NCI-H1417 (cell line): ENCODE measurements at places on chromosomes 6 and 20.

DNA sequence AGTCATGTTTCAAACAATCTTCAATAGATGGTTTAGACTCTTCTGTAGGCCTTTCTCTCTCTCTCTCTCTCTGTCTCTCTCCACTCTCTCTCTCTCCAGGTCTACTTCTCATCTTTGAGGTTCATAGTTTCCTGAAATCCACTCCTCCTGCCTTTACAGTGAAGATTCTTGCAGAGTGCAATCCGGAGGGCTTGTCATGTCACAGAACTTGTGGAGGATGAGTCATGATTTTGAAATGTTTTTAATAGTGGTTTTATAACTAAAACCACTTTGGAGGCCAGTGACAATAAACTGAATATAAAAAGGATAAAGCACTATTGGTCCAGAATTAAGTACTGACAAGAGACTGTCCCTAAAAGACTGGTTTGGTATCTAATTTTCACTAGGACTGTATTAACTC lies 156.3 kb downstream of the KIF6 start:
- DNase-seq: no peak

- DNase-seq: no peak
These were observed 333.2 kb upstream of the JARID2 start for GRCh38 chr6:14912706-14913105.

GRCh38 chr20:47544240-47544639 lies 42.6 kb downstream of the NCOA3 start:
- no peak for DNase-seq

GRCh38 chr6:170152989-170153388 lies 137.9 kb downstream of the DLL1 start:
- peak; percentile 88 for DNase-seq

DNA sequence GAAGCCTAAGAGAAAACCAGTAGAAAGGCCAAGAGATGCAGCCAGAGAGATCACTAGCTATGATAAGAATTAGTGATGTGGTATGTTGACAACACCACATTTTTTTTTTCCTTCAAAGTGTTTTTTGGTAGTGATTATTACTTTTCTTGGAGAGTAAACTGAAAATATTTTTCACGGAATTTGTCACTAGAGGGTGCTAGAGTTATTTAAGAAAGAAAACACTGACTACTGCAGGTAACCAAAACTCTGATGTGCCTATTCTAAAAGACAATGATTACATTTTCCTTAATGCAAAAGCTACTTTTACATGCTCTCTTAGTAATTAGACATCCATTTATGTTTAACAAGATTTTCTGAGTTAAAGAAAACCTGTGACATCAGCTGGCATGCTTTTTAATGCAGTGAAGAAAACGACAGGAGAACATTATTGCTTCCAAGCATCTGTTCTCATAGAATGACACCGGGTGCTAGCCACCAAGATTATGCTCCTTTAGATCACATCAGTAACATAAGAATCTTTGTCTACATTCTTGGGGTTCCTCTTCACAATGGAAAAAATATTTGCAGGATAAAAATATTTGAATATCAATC lies 28.8 kb downstream of the RWDD2A start:
- DNase-seq: peak; percentile 64

- no peak for DNase-seq
These were observed 682.0 kb downstream of the GRIK2 start for GRCh38 chr6:102075539-102075938.

DNA sequence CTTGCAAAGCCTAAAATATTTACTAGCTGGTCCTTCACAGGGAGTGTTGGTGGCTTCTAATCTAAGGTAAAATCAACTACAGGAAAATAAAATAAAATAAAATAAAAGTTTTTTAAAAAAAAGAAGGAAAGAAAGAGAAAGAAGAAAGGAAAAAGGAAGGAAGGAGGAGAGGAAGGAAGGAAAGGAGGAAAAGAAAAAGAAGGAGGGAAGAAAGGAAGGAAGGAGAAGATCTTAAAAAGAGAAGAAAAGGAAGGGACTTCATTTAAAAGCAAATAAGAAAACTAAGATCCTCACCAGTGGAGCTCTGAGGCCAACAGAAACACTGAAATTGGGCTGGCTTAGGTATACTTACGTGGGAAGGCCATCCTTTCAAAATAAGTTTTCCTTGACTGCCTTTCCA lies 178.4 kb downstream of the TSHZ2 start:
- no peak for DNase-seq

GRCh38 chr6:46061497-46061896 lies 45.8 kb upstream of the CLIC5 start:
- DNase-seq: no peak

DNA sequence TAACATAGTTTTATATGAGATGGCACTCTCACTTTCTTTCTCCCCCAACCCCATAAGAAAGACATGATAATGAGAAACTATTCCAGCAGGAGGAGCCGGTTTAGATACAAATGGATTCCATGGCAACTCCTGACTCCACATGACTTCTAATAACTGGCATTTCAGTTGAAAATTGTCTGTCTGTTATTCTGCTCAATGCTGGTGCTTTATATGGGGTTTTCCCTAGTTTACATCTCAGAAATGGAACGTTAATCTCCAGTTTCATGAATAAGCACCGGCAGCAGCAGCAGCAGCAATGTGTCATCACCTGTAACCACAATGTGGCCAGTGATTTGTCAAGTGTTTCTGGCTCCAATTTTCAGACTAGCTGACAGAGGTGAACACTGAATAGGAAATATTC lies 8.0 kb upstream of the SIM1 start:
- DNase-seq: peak; percentile 3

- no peak for DNase-seq
These were observed 31.7 kb upstream of the MAS1L start for GRCh38 chr6:29519291-29520010.

DNA sequence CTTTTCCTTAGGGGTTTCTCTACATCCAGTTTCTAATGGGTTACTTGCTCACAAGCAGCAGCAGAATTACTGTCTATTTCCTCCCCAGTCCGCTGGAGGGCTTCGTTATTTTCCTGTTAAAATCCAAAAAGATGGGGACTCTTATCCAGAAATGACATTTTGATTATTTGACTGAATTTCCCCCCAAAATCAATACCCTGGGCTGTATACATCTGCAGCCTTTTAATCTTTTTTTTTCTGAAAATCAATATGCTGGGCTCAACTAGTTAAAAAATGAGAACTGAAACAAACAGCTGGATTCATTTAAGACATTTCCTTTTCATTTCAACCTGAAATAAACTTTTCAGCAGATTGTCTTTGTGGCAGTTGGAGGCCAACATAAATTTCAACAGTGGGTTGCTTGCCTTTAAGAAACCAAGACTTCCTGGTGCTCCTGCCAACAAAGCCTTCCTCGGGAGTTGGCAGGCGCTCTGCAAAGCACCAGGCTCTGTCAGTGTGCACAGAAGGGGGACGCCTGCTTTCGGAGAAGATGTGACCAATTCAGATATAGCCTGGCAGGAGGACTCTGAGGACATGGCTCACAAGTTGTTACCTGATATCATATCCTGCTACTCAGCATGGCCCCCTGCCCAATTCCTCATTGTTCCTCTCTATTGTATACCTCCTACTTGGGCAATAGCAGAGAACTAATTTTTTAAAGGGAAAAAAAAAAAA lies 204.7 kb upstream of the ARG1 start:
- DNase-seq: peak; percentile 74

DNA sequence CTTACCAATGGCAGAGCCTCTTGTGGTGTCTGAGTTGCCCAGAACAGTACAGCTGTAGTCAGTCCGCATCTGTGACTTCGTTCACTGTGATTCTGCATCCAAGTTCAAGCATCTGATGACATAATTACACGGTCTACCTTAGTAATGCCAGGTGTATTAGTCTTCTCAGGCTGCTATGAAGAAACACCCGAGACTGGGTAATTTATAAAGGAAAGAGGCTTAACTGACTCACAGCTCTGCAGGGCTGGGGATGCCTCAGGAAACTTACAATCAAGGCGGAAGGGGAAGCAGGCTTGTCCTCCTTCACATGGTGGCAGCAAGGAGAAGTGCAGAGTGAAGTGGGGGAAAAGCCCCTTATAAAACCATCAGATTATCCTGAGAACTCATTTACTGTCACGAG lies 163.9 kb upstream of the SULF2 start:
- DNase-seq: no peak

- DNase-seq: no peak
These were observed 155.4 kb downstream of the SYCP2 start for GRCh38 chr20:59777814-59778575.

DNA sequence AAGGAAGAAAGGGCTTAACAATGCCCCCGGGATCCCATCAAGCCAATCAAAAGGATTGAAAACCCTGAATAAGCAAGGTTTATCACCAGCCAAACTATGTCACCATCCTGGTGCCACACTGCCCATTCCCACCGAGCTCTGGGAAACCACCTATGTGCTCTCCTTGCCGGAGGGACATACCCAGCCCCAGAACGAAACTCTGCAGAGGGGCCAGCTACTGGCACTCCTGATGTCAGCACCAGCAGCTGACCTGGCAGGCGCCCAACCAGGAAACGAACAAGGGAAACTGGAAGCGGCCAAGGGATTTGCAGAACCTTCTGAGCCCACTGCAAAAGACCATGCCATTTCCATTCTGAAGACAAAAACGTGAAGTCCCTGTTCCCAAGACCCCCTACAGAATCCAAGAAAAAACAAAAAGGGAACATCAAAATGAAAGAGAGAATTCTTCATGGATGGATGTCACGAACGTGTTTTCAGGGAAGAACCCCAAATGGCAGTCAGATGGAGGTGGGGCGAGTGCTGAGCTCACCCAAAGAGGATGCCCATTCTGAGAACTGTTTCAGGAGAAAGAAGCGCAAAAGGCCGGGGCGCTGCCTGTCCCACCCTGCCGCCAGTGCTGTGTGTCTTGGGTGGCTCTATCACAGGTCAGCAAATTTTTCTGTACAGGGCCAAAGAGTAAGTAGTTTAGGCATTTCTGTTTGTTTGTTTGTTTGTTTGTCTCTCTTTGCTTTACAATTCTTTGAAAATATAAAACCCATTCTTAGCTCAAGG lies 305.2 kb downstream of the ESR1 start:
- DNase-seq: no peak

DNA sequence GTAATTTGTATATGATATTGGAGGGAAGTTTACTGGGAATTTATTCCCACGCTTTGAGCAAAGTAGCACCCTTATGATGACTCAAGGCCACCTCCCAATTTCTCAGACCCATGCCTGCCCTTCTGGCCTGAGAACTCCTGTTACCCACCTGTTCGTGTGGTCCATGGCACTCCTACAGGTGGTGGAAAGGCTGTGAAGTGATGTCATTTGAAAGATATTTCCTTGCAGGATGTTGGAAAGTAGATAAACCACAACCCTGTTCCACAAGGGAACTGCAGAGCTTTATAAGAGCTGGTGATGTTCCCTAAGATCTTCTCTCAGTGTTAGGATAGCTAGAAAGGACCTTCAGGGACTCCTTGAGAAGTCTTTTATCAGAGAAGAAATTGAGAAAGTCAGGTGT lies 70.5 kb downstream of the ADGRG6 start:
- DNase-seq: no peak

DNA sequence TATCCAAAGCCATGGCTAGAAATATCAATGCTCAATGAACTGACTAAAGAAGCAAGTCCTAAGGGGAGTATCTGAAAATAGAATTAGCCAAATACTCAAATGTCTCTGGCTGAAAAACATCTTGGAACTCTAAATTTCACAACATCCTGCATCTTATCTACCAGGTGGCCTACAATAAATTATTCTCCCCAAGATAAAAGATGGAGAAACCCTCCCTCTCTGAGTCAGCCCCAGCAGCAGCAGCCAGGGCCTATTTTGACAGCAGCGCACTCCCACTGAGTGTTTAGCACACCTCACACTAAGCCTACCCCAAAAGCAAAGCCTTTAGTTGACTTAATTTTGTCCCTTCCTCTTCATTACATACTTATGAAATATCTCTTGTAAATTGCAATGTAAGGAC lies 5.9 kb downstream of the CALHM6 start:
- no peak for DNase-seq
